ENCODE measurements at places on chromosomes 7 and 10.

DNA sequence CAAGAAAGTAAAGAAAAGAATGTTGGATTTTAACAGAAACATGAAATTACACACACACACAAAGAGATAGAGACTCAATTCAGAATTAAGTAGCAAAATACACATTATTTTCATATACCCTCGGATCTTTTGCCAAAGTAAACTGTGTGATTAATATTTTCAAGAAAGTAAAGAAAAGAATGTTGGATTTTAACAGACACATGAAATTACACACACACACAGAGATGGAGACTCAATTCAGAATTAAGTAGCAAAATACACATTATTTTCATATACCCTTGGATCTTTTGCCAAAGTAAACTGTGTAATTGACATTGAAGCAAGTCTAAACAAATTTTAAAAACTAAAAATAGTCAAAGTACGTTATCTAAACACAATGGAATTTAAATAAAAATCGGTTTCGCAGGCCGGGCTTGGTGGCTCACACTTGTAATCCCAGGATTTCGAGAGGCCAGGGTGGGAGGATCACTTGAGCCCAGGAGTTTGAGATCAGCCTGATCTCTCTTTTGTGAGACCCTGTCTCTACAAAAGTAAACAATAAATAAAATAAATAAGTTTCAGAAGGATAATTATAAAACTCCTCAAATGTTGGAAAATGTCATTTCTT lies 337.3 kb upstream of the MAGI2 start:
- DNase-seq: no peak

GRCh38 chr7:136526408-136527105 lies 341.9 kb upstream of the CHRM2 start:
- no peak for DNase-seq

DNA sequence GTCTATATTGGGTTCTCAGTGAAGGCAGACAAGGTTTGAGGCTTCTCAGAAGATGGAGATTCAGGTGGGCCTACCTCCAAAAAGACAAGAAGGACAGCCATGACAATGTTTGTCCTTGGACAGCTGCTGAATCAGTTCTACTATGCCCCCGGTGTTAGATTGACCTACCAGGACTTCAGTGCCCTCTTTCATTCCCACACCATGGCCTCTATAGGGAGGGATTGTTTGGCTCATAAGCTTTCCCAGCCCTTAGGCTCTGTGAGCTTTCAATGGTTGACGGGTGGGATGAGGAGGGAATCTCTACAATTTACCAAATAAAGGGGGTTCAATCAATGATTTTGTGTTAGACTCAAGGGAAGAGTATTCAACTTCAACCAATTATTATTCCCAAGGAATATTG lies 23.4 kb upstream of the RAPGEF5 start:
- DNase-seq: no peak

DNA sequence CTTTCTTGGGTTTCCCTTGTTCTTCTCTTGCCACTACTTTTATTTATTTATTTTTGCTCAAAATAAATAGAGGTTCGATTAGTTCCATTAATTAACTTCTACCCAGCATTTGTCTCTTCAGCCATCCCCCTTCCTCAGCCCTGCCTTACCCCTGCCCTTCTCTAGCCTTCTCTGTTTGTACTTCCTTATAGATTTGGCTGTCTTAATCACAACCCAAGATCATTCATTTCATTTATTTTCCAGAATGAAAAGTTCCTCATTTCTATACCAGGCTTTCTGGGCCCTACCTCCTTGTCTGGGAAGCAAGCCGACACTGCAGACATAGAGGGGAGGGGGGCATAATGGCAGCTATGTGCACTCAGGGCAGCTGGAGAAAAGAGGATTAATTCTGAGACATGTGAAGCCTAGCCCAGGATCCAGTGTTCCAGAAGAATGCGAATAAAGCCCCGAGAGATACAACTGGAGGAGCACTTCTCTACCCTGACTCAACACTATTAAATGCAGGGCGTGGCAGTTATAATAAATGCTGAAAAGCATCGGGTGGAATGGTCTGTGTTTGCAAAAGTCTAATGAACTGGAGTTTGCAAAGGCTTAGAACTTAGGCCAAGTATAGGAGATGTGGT lies 6.4 kb upstream of the PDCD4 start:
- no peak for DNase-seq
